ENCODE measurements at places on chromosomes 13 and 19.

GRCh38 chr19:3544742-3545668, 6.0 kb downstream of the TEKTIP1 start:
- peak; percentile 3 for DNase-seq

- no peak for DNase-seq
Measured at GRCh38 chr19:7979559-7979958, 25.9 kb downstream of the ELAVL1 start.

- no peak for DNase-seq
Measured at GRCh38 chr19:34431681-34432402, 3.7 kb downstream of the UBA2 start.

- no peak for DNase-seq
Measured at GRCh38 chr13:29510651-29511084, 84.8 kb downstream of the SLC7A1 start.

GRCh38 chr19:35571406-35571965, 8.0 kb upstream of the ATP4A start:
- DNase-seq, result no peak

GRCh38 chr13:64810750-64811149, 2419.4 kb downstream of the PCDH9 start:
- no peak for DNase-seq

DNA sequence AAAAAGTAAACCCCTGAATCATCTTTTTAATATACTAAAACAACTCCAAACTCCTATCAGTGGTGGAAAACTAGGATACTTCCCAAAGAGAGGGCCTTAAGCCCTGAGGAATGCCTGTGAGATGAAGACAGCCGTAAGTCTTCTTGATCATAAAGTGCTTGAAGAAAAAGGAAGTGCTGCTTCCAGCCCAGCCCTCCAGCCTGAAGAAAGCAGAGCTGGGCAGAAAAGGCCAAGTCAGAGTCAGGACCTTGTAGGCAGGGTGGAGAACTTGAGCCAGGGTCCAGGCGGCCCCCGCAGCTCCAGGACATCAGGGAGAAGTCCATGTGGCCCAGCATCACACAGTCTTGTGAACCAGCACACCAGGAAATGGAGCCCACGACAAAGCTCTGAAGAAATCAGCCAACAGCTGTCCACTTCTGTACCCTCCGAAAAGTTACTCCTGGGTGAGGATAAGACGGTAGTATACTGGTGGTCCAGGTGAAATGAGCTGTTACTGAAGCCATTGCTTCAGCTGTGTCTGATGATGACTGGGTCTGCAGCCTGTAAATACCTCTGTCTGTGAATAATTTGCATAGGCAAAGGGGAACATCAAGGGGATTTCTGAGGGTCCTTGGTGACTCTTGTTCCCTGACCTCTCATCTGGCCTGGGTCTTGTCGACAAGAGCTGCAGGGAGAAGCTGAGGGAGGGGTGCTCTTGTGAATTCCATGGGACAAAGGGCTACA, 18.7 kb upstream of the CRYL1 start:
- no peak for DNase-seq

DNA sequence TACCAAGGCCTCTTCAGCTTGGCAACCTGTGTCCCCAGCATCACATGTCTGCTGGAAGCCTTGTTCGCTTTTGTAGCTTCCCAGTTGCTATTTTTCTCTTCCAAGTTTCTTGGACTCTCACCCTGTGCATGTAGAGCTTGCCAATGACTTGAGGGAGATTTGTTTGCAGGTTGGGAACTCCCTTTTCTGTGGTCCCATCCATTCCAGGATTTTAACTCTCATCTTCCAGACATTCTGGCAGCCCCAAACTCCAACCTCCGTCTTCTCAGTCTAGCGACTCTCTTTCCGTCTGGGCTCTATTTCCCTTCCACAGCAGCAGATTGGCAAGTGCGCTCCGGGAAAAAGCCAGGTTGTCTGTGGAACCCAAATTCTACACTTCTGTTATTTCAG, 9.0 kb downstream of the PLAUR start:
- DNase-seq, result no peak

GRCh38 chr13:32986552-32986951, 29.7 kb upstream of the KL start:
- no peak for DNase-seq

GRCh38 chr19:35310331-35310730, 18.4 kb downstream of the MAG start:
- DNase-seq, result no peak

DNA sequence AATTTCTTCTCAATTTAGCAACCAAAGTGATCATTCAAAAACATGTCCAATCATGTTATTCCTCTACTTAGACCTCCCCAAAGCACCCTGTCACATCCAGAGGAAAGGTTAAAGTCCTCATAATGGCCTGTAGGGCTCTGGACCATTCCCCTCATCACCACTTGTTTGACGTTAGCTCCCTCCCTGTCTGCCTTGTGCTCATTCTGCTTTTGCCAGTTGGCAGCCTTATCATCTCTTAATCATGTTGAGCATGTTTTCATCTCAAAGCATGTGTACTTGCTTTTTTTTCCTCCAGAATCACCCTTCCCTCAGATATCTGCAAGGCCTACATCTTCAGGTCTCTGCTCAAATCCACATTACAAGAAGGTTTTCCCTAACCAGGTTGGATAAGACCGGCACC, 25.9 kb downstream of the UBAC2 start:
- no peak for DNase-seq

DNA sequence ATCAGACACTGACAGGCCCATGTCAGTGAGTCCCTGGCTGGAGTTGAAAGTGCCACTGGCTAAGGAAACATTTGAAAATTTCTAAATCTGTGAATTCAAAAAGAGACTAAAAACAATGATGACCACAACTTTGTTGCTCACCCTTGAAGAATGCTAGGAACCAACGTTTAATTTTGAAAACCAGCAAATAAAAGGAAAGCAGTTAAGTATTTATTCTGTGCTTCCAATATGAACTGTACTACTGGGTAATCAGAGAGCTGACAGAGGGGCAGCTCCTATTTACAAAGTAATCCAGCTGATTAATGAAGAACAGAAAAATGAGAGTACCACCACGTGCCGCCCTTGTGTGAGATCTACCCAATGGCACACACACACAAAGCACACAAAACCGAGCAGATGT, 44.7 kb upstream of the LATS2 start:
- no peak for DNase-seq

- peak; percentile 51 for DNase-seq
Measured at GRCh38 chr13:30464496-30465342, 1.0 kb downstream of the HMGB1 start.

GRCh38 chr13:50107205-50107604, 92.0 kb downstream of the KCNRG start:
- DNase-seq, result no peak

- DNase-seq, result no peak
Measured at GRCh38 chr13:27183561-27184147, 12.0 kb upstream of the USP12 start.

- peak; percentile 8 for DNase-seq
Measured at GRCh38 chr13:97018029-97018819, 23.9 kb upstream of the OXGR1 start.

- DNase-seq, result no peak
Measured at GRCh38 chr13:66714795-66715194, 515.3 kb downstream of the PCDH9 start.

DNA sequence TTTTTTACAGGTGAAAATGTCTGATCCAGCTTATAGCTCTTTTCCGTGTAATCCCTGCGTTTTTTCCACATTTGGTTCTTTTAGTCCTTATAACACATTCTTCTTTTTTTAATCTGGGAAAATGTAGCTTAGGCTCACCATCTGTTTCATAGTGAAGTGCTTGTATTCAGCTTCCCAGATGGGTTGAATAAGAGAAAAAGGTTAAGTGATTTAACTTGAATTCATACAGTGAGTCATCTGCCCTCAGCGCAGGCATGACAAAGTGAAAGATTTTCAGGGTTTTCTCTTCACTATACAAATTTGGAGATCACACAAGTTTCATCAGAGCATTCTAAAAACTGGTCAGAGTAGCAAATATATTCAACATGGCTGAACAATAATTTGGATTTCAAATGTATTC, 224.8 kb downstream of the SPRY2 start:
- no peak for DNase-seq

DNA sequence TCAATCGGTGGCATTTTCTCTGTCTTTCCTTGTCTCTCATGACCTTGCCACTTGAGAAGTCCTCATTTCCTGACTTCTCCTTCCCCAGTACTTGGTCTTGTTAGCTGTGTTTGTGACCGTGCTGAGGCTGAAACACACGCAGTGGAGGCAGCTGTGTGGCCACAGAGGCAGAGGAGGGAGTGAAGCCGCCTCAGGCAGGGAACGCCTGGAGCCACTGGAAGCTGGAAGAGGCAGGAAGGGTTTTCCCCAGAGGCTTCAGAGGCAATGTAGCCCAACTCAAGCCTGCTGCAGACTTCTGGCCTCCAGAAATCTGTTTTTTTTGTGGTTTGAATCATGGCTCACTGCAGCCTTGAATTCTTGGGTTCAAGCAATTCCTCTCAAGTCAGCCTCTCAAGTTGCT, 29.2 kb upstream of the ARGLU1 start:
- no peak for DNase-seq

DNA sequence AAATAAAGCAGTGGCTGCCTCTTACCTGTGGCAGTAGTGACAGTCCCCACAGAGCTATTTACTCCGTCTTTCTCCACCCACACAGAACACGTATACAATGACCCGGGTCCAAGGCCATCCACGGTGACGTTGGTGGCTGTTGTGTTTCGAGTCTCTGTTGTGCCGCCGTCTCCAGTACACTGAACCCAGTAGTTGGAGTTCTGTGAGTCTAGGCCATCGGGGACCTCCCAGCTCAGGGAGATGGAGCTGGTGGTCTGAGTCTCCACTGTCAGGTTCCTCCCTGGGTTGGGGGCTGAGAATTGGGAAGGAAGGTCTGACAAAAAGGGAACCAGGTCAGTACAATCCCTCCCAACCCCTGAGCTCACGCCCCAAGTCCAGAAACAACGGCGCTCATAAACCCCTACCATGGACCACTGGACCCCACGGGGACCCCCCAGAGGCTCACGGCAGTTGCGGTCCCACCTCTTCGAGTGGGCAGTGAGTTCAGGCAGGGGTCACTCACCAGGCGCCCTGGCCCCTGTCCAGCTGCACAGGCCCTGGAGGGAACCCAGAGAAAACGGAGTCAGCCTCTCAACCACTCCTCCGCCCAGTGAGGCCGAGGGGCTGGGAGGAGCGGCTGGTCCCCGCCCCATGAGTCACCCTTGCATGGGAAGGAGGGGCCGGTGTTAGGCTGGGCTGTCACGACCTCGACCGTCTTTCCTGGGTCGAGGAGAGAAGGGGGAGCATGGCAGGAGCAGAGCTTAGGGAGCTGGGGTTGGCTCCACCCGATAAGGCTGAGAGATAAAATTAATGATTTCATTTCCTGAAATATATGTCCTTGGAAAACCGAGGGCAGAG, 2.4 kb downstream of the PTPRH start:
- no peak for DNase-seq

- DNase-seq, result no peak
Measured at GRCh38 chr13:36046672-36047071, 84.5 kb downstream of the DCLK1 start.

DNA sequence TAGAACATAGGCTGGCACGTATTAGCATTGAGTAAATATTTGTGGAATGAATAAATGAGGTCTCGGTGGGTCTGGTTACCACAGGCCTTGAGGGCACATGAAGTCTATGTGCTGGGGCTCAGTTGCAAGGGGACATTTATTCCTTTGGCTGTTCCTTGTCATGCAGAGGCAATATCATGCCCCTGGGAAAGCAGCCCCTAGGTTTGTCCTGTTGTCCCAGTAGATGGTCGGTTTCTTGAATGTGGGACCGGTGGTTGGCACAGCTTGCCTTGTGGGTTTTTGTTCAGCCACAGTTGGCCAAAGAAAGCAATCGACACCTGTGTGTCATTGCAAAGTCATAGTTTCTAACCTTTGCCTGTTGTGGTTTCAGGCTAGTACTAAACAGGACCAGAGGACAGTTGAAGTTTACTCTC, 24.7 kb upstream of the GPR183 start:
- DNase-seq, result no peak

DNA sequence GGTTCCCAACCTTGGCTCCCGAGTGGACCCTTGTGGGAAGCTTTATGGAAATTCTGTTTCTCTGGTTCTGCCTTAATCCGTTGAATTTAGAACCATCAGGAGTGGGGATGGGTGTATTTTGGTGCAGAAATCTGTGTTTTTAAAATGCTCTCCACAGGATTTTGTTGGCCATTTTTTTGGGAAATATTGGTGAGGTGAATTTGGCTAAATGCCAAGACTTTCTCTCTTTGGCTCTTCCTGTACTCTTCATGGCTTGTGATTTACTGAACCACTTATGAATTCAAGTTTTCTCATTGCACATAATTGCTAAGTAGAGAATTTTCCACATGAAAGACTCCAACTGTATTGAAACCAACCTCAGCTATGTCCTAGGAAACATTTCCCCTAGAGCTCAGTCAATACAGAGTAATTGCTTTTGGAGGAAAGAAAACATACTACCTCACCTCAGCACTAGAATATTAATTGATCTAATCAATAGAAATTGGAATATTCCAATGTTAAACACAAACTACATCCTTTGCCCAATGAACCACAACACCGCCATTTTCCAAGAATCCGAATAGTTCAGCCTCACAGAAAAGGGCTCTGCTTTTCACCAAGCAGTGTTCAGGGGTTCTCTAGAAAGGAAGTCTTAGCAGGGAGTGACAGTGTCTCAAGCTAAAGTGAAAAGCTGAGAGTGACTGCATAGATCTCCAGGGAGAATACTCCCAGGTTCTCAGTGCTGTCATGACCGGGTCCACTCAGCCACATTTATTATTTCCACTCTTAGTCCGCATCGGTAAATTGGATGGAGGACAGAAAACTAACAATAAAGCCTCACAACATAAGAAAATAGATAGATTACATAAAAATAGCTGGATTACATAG, 60.3 kb downstream of the ERCC5 start:
- DNase-seq, result no peak

DNA sequence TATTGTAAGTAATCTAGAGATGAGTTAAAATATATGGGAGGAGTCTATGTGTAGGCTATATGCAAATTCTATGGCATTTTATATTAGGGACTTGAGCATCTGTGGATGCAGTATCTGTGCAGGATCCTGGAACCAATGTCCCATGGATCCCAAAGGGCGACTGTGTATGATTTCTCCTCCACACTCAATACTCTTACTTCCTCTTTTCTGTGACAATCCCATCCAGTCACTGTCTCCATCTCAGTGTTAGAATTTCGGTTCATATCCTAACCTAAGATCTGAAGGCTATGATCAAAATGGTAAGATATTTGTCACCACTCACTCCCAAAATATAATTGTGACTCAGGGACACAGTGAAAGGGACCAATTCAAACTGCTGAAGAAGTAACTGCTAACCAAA, 15.1 kb upstream of the ZNF599 start:
- no peak for DNase-seq

DNA sequence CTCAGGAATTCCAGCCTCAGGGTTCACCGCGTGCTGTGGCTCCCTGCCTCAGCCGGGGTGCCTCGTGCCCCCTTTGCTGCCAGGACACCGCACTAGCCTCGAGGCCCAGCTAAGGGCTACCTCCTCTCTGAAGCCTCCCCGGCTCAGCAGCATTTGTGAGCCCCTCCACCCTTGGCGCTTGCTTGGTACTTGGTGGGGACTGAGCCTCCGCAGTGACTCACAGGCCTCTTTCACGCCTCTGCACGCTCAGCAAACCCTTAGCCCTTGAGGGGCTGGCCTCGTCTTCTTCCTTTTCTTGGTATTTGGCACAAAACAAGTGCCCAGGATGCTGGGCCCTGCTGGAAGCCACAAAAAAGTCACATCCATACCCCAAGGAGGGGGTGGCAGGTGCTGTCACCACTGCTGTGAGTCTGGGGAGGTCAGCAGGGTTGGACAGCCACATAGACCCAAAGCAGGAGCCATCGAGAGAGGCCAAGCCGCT, 85.4 kb upstream of the TM9SF2 start:
- DNase-seq, result no peak

All from KG1 (cell line).